ENCODE measurements at places on chromosomes 13 and 19.

DNA sequence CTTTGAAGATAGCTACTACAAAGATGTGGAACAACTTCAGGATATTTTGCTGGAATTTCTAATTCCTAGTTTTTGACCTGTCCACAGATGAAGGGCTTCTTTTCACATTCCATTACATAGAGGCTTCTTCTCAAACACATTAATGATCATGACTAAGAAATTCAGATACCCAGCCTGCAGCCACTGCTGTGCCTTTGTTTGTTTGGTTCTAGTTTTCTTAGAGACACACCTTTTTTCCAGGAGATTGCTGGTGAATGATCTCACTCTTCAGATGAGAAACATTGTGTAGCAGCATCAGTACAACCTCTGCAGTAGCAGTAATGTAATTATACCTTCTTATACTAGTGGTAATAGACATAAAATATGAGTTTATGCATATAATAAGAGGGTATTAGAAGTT, 5.0 kb downstream of the TDRD3 start:
- no peak for DNase-seq

DNA sequence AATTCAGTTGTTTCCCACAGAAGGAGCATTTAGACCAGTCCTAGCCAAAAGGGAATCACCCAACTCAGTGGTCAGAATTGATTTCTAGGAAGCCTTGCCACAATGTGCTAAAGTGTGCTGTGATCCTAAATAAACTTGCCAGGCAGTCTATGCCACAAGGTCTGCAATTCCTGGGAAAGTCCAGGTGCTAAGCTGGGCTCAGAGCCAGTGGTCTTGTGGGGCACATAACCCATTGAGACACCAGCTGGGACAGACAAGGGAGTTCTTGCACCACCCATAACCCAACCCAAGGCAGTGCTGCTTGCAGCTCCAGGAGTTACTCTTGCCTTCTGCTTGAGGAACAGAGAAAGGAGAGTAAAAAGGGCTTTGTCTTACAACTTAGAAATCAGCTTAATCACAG, 489.5 kb upstream of the SPRY2 start:
- DNase-seq = no peak

DNA sequence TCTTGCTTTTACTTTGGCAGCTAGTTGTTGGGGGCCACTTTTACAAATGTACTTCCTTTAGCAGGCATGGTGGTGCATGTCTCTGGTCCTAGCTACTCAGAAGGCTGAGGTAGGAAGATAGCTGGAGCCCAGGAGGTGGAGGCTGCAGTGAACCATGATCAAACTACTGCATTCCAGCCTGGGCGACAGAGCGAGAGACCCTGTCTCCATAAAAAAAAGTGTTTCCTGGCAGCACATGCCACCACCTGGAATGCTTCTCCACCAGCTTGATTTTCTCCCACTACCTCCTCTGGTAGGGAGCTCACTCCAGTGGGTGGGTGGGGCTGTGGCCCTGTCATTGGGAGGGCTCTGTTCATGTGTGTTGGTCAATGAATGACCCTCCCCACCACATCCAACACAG, 12.5 kb downstream of the FZR1 start:
- no peak for DNase-seq

GRCh38 chr13:74128156-74128767, 5.9 kb downstream of the KLF12 start:
- DNase-seq = no peak

DNA sequence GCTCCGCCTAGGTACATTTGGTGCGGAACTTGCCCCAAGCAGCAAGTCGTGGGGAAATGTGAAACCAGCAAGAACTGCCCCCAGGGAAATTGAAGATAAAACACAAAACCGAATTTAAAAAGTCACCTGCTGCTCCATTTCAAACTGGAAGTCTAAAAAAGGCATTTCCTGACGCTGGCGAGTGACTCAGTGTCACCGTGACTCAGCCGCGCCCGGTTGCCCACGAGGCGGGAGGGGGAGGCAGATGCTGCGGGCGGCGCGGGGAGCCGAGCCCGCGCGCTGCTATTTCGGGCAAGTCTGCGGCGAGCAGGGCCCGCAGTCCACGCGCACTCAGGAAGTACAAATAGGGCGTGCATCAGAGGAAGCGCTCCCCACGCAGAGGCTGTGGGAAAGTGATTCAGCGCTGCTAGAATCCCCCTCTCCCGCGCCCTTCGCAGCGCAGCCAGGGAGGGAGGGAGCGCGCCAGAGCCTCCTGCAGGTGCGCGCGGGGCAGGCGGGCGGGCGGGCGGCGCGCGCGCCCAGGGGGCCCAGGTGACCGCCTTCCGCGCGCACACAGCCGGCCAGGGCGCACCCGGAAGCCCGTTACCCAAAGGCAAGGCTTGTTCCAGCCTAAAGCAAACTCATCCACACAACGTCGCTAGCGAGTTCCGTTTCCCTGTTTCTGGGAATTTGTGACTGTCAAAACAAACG, 168.8 kb downstream of the COL4A1 start:
- no peak for DNase-seq

GRCh38 chr19:36401475-36401874, 17.0 kb downstream of the ZFP82 start:
- no peak for DNase-seq

DNA sequence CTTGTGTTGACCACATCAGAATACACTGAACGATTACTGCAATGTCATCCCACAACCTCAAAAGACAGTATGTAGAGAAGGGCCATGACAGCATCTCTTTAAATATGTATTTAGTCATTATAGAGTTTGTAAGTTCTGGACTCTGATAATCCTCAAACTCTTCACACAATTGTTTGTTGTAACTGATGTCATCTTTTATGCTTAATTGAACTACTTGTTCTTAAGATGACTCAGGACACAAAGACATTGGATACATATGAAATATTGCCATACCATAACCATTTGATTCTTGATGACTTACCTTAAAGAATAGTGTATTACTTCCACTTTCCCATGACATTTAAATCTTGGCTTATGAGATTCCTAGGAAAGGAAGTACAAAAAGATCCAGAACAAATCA, 347.6 kb downstream of the KLF5 start:
- no peak for DNase-seq

- DNase-seq = no peak
Observed at GRCh38 chr19:40561947-40562346, 14.7 kb upstream of the SHKBP1 start.

GRCh38 chr19:52527956-52528351, 486 bp downstream of the ZNF808 start:
- no peak for DNase-seq

DNA sequence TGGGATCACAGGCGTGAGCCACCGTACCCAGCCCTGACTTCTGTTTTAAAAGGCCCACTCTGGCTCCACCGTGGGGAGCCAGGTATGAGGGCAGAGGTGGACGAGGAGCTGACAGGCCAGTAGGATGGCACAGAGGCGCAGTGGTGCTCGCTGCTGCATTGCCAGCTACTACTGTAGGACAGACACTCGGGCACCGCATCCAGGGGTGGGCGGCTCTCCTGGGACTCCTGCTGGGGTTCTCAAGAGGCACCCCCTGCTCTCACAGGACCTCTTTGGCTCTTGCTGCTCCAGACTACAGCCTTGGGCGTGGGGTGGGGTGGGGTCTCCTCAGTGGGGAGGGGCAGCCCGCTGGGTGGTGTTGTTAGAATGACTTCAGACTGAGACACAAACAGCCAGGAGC, 53.4 kb downstream of the LATS2 start:
- DNase-seq = no peak

- DNase-seq = no peak
Observed at GRCh38 chr13:79226938-79227337, 179.1 kb downstream of the RBM26 start.

DNA sequence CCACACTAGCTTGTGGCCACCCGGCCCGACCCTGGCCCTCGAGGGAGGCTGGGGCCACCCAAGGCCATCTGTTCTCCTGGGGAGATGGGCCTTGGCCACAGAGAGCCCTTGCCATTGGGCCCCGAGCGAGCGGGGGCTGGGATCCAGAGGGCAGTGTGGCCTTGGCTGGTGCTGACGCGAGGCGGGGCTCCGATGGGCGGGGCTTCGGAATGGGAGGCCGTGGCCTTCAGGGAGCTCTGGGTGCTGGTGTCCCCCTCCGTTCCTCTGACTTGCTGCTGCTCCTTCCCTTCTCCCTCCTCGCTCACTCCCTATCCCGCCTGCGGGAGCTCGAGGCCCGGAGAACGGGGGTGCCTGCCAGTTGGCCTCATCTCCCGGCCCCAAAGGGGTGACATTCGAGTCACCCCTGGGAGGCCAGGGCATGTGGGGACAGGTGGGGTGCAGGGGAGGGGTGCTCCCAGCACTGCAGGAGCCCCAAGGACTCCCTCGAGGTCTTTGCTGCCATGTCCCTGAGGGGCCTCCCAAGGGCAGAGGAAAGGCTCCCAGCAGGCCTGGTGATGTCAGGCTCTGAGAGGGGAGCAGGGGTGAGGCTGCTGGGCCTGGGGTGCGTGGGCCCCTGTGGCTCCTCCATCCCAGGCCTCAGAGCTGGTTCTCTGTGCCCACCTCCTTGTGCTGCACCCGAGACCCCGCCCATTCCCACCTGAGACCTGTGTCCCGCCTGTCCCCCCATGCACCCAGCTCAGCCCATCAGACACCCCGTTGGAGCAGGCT, 4.2 kb downstream of the NCLN start:
- DNase-seq = no peak

DNA sequence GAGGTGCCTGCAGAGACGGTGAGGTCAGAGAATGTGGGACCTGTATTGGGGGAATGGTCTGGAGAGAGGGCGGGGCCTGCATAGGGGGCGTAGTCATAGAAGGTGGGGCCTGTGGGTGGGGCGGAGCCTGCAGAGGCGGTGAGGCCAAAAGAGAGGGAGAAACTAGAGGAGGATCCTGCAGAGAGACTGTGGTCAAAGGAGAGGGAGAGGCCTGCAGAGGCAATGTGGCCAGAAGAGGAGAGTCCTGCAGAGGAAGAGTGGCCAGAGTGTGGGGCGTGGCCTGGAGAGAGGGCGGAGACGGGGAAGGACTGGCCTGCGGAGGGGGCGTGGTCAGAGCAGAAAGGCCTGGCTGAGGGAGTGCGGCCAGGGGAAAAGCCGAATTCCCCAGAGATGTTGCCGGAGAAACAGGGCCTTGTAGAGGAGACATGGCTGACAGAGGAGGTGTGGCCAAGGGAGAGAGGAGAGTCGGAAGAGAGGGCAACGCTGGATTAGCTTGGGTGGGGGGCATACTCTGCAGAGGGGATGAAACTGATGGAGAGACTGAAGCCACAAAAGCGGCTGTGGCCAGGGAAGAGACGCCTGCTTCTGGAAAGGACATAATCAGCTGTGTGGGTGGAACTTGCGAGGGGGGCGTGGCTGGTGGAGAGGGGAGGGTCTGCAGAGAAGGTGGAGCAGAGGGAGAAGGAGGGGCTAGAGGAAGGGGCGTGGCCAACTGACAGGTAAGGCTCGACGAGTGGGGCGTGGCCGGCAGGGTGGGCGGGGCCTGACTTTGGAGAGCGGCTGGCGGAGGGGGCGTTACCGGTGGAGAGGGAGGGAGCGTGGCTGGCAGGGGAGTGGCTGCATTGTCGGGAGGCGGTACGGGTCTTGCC, 2.5 kb downstream of the PRR36 start:
- no peak for DNase-seq

DNA sequence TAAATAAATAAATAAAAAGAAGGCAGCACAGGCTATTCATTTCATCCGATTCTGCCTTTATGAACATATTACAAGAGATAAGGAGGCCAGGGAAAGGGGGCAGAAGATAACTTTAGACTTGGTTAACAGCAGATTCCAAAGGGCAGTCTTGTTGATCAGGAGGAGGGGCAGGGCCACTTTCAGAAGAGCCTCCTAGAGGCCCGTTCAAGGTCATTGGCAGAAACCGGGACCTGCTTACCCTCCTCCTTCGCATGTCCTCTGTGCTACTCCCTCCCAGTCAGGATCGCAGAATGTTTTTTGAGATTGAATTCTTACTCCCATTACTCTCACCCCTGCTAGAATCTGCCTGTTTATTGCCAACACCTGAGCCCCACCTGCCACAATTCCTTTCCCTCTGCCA, 217.0 kb upstream of the IPO5 start:
- DNase-seq = no peak

GRCh38 chr19:44689290-44690130, 9.4 kb upstream of the CEACAM16 start:
- no peak for DNase-seq

DNA sequence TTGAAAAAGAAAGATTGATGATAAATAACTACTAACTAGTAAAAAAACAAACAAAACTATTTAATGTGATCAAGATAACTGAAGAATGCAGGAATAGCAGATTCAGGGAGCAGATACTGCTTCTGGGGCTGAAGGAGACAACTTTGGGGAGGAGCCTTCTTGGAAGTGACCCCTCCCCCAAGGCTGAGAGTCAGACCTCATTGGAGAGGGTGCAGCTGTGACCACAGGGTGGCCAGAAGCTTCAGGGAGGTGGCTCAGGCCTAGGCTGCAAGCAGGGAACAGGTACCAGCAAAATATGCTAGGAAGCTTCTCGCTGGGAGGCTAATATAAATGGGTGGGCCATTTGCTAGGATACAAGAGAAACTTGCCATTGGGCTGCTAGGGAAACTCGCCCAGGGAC, 149.9 kb downstream of the MYO16 start:
- no peak for DNase-seq

DNA sequence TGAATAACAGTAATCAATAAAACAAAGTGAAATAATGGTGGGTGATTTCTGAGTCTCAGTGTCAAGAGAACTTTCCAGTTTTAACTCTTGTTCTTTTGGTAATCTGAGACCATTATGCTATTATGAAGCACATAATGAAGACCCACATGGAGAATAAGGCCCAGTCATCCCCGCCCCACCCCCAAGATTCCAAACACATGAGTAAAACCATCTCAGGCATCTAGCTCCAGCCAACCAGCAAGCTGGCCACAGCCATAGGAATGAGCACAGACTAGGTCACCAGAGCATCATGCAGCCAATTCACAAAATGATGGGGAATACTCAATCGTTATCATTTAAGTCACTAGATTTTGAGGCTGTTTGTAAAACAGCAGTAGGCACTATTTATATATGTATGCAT, 1769.0 kb upstream of the PCDH20 start:
- no peak for DNase-seq

GRCh38 chr13:50468849-50469669, 374.4 kb downstream of the DLEU7 start:
- DNase-seq = no peak

DNA sequence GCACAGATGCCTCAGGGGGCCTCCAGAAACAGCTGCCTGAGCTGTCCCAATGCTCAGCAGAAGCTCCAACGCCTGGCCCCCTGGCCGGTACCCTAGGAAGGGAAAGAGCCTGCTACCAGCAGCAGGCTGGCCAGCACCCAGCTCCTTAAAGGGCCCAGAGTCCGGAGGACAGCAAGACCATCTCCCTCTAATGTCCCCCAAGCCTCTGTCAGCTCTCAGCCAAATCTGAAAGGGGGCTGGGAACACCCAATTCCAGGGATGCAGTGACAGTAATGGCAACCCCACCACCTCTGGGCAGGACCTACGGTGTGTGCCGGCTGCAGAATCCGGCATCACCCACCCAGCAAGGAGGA, 4.2 kb downstream of the PPP6R1 start:
- DNase-seq = no peak

DNA sequence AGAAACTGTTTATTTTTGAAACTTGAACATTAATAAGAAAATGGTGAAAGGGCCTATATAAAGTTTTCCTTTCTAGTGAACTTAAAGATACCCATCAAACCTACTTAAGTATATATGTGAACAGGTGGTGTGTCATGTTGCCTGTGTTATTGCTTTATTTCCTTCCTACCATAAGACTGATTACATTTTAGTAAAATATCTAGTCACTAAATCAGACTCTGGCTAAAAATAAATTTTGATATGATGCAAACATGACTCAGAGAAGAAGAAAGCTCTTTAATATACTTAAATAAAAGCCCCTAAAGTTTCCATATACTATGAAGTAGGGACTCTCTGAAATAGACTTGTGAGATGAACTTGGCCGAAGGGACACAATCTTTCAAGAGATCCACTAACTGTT, 35.1 kb upstream of the FBXL3 start:
- DNase-seq = no peak

GRCh38 chr19:10353793-10354391, 14.5 kb upstream of the ICAM3 start:
- DNase-seq = no peak

All from glomerular endothelial cell (primary cell).